AG10803 (cell line): ENCODE measurements at places on chromosomes 2 and 18.

DNA sequence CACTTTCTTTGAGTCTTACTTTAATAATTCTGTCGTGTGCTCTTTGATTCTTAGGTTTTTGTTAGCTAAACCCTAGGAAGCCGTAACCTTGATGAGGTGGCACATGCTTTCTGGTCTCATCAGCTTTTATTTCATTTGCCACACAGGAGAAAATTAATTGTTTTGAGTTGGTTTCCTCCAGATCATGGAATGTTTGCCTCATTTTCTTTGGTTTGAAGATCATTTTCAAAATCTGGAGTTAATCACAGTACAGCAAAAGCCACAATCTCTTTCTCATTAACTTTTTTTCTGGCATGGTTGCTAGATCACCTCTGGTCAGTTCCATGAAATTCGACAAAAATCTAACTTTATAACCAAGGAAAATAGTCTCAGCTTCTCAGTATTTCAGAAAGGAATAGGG is 182.9 kb downstream of the MYO1B start:
- peak; percentile 77 for DNase-seq

DNA sequence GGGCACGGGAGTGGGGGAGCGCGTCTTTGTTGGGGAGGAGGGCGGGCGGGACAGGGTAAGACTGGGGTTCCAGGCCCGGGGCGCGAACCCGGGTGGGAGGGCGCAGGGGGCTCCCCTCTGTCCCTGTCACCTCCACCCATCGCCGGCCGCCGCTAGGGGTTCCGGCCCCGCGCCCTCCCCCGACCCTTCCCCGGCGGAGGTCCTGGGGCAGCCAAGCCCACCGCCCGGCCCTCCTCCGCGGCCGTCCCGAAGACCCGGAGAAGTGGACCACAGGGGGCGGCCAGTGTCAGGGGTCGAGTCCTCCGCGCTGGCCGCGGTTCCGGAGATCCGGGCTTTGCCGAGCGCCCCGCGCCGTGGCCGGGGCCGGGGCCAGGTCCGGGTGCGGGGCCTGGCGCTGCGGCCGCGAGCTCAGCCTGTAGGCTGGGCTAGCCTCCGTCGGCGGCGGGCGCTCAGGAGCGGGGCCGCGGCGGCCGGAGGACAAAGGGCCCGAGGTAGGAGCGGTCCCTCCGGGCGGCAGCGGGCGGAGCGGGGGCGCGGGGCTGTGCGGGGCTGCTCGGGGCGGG is 16.6 kb upstream of the E2F6 start:
- DNase-seq, result no peak

- peak; percentile 92 for DNase-seq
Measured at GRCh38 chr2:177753682-177754491, 318.7 kb downstream of the PDE11A start.

DNA sequence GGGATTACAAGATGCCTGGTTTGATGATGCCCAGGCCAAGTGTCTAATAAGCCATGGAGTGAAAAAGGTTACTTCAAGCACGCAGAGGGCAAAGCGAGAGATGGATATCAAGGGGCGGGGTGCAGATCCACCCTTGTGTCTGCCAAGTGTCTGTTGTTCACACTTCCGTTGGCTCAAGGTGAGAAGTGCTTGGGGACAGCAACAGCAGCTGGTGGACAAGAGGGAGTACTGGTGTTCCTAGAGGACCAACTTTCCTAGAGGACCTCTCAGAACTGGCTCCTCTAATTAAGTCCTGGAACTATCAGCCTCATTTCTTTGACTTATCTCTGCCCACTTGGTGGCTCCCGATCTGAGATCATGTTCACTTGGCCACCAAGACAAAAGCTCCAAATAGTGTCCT is 299.1 kb downstream of the PRKCE start:
- no peak for DNase-seq

DNA sequence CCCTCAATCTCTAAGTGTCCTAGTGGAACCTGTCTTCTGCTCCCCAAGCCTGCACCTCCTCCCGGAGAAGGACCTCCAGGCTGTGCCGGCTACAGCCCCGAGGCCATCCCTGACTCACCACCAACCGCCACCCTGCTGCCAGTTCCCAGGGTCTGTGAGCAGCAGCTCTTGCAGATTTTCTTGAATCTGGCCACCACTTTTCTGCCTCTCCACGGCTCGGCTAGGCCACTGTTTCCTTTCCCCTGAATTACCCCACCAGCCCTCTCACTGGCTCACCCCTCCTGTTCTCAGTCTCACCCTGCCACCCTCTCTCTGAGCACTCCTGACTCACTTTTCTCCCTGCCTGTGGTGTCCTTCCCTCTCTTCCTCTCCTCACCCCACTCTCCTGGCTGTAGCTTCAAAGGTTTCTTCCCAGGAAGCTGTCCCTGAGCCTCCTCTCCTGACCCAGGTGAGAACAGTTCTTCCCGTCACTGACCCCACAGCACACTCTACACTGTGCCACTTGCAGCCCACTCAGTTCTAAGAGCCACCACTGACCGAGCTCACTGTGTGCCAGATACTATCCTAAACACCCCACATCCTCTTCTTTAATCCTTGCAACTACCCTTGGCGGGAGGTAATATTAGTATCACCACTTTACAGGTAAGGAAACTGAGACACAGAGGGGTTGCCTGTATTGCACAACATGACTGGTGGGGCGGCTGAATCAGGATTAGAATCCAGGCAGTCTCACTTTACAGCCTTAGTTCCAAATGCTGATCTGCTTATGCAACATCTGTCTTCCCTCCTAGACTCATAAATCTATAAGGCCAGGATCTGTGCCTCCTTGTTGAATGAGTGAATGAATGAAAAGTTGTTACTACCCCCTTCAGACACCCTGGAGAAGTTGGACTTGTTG is 111.6 kb downstream of the SMAD7 start:
- peak; percentile 82 for DNase-seq

- DNase-seq, result no peak
Measured at GRCh38 chr2:98165516-98166071, 78.6 kb downstream of the VWA3B start.

DNA sequence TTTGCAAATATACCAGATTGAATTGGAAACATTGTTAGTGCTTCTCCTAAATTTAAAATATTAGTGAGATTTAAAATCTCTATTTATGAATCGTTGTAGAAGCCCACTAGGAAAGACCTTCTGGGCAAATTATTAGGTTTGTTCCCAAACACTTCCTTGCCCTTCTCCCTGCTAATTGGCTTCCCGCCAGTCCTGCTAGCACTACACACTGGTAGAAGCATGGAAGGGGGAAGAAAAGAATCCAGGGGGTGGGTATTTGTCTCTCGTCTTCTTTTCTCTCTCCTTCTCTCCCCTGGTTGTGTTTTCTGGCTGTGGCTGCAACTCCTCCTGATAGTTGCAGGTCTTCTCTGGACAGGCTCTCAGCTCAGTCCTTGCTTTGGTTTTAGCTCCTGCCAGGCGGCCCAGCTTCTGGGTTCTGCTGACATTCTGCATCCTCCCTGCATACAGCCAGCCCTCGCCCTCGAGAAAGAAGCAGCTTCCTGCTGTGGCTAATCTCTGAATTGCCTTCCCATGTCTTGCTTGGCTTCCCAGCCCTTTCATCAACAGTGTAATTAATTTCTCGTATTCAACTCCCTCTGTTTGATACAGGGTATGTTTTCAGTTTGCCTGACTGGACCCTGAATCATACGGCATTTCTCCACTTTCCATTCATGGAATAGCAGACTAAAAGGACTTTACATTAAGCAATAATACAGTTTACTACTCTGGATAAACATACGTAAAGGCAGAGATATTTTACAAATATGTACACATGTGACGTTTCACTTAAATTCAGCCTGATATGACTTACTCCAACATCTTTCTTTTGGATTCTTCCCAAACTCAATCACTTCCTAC is 6.9 kb upstream of the PARD3B start:
- peak; percentile 62 for DNase-seq

DNA sequence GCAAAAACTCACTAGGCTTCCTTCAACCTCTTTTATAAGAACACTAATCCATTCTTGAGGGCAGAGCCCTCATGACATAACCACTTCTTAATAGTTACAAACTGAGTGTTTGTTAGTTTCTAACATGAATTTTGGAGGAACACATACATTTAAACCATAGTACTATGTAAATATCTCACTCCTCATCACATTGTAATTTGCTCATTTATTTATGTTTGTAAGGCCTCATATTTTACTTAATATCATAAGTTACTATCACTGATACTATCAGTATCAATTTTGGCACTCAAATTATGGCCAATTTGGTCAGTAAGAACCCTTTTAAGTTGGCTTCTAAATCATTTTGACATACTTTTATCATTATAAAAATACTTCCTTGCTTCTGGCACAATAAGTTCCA is 603.1 kb downstream of the ZEB2 start:
- DNase-seq, result no peak

DNA sequence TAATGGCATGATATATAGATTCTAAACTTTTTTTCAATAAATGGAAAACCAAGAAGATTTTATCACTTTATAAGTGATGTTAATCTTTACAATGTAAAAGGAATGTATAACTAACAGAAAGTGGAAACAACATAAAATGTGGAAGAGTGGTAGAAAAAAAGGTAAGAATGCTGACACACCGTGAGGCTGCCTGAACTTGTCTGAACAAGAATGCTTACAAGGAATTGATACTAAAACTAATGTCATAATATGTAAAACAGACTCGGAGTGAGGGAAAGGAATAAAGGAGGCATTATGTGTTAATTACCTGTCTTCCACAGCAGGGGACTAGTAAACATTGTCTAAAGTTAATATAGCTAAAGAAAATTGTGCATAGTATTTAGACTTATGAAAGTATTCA is 958.8 kb upstream of the TMEFF2 start:
- DNase-seq, result no peak

DNA sequence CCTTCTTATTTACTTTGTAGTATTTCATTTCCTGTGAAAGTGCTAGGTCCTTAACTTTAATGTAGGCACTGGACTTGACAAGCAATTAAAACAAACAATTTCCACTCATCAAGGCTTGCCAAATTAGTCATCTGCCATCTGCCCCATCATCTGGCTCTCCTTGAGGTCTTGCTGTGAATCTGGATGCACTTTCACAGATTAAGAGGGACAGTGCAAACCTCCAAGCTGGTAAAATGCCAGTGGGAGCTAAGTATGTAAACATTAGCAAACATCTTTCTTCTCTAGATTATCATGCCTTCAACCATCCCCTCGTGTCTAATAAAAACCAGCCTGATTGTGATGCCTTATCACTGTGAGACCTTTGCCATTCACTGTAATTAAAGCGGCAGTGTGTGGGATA is 402.9 kb downstream of the ERBB4 start:
- peak; percentile 3 for DNase-seq

- peak; percentile 62 for DNase-seq
Measured at GRCh38 chr2:42513252-42513918, 19.6 kb upstream of the KCNG3 start.

GRCh38 chr18:61922435-61922834 is 29.6 kb upstream of the RNF152 start:
- DNase-seq, result no peak

- peak; percentile 90 for DNase-seq
Measured at GRCh38 chr2:197286805-197287595, 23.6 kb downstream of the ANKRD44 start.

DNA sequence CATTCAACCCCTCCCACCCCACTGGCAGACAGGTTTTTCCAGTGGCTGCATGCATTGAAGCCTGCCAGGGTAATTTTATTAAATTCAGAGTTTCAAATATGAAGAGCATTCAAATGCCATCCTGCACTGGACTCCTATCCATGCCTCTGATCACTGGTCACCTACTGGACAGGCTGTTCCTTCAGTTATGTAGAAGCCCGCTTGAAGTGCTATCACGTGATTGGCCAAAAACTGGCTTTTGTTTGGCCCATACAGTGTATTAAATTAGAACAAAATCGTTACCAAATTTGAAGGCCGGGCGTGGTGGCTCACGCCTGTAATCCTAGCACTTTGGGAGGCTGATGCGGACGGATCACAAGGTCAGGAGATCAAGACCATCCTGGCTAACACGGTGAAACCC is 464.1 kb downstream of the TSN start:
- no peak for DNase-seq

GRCh38 chr2:16223161-16223840 is 283.0 kb downstream of the MYCN start:
- DNase-seq, result no peak

DNA sequence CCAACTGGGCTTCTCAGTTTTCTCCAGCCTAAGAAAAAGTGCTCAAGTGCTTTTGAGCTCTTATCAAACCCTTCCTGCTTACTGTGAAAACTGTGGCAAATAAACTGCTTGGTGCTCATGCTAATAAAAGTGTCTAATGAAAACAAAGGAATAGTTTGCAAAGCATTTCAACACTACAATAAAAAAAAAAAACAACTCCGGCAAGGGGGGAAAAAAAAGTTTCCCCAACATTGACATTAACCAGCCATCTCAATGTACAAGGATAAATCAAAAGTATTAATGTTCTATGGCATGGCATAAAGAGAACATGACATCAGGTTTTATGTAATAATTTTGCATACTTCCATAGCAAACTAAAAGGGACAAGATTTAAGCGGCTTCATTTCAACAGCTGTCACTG is 14.7 kb upstream of the STPG4 start:
- DNase-seq, result no peak

GRCh38 chr2:233338812-233339368 is 15.4 kb upstream of the DGKD start:
- no peak for DNase-seq

GRCh38 chr2:240855670-240856069 is 13.0 kb upstream of the AGXT start:
- no peak for DNase-seq

DNA sequence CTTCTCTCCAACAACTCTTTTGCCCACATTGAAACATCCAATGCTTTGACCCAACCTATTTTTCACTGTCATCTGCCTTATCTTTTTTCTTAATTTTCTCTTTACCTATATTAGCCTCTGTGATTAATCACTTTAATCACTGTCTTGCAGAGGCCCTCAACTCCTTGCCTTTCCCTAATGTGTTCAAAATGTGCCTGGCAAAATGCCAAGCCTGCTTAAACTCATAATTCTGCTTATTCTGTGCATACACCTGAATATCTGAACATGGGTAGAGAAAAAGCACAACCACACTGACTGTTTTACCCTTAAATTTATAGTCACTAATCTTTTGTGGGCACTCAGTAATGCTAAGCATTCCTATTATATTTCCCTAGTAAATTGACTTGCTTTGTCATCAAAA is 63.0 kb upstream of the GALNT13 start:
- no peak for DNase-seq
